Hematopoietic multipotent progenitor cell treated with erythropoietin and hydrocortisone succinate and interleukin-3 and kit ligand, for 6 days (in vitro differentiated cells): ENCODE measurements at places on chromosomes 7 and 10.

- DNase-seq, result no peak
Observed at GRCh38 chr7:2104716-2105115, 128.0 kb downstream of the MAD1L1 start.

DNA sequence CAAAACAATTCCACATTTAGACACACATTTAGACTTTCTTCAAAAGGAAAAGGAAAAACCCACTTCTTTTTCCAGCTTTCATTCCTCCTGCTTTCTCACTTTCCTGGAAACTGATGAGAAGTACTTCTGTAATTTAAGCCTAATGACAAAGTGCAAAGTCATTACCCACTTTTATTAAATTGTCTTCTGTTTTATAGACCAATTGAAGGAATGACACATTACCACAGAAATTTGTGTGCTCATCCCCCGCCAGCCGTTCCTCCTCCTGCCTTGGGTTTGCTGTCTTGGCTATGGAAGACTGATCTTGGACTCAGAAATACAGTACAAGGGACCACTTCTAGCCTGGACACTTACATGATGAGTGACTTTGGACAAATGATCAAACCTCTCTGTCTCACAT, 717.8 kb downstream of the SORCS3 start:
- no peak for DNase-seq

GRCh38 chr7:74373536-74373935, 80.2 kb upstream of the GTF2IRD1 start:
- no peak for DNase-seq

GRCh38 chr10:126459878-126460481, 71.7 kb upstream of the ADAM12 start:
- no peak for DNase-seq

DNA sequence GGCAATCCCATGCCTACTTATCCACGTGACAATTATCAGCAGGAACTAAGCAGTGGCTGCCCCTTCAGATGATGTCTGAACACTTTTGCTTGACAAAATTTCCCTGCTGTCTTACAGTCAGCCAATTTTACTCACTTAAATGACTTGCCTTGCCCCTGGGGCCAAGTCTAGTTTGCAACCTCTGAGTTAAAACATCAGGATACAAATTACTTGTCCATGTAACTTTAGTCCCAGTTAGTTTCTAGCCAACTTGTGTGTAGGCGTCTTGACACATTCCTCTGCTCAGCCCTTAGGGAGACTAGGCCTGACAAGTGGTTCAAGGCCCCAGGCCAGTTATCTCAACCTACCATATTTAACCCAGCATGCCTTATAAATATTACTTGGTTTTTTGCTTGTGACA, 11.6 kb upstream of the TYSND1 start:
- no peak for DNase-seq

- peak; percentile 66 for DNase-seq
Observed at GRCh38 chr10:58322072-58322834, 12.6 kb upstream of the UBE2D1 start.

GRCh38 chr7:27303026-27303425, 60.4 kb downstream of the EVX1 start:
- no peak for DNase-seq

DNA sequence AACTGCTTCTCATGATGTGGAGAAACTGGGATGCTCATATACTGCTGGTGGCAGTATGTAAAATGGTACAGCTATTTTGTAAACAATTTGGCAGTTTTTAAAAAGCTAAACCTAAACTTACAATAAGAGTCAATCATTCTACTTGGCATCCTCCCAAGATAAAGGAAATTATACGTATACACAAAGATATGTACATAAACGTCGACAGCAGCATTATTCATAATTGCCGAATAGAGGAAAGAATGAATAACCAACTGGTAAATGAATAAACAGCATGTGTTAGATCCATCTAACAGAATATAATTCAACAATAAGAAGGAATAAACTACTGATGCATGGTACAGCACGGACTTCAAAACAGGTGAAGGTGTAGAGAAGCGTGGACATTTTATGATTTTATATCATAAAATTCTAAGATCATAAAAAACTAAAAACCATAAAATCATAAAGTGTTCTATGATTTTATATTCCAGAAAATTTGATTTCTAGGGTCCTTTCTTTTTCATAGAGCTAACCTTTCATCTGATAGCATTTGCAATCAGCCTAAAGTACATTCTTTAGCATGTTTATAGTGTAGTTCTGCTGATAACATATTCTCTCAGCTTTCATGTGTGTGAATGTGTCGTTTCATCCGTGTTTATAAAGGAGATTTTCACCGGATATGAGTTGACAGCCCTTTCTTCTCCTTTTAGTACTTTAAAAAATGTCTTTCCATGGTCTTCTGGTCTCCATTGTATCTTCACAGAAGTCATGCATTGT, 261.5 kb downstream of the DIP2C start:
- DNase-seq, result no peak

GRCh38 chr10:44963772-44964633, 4.4 kb downstream of the RASSF4 start:
- no peak for DNase-seq

- DNase-seq, result no peak
Observed at GRCh38 chr7:155922067-155922816, 110.0 kb upstream of the SHH start.

GRCh38 chr7:26409661-26410547, 118.2 kb downstream of the SNX10 start:
- DNase-seq, result no peak

GRCh38 chr7:25988640-25989039, 163.4 kb upstream of the NFE2L3 start:
- DNase-seq, result no peak

- no peak for DNase-seq
Observed at GRCh38 chr10:94571081-94571480, 25.5 kb downstream of the HELLS start.

- DNase-seq, result peak; percentile 96
Observed at GRCh38 chr7:37920305-37920848, at the start of gene EPDR1. TSS of gene EPDR1 (plus strand) at chr7:37920640. CDS start at chr7:37920940, 300 bp downstream.

DNA sequence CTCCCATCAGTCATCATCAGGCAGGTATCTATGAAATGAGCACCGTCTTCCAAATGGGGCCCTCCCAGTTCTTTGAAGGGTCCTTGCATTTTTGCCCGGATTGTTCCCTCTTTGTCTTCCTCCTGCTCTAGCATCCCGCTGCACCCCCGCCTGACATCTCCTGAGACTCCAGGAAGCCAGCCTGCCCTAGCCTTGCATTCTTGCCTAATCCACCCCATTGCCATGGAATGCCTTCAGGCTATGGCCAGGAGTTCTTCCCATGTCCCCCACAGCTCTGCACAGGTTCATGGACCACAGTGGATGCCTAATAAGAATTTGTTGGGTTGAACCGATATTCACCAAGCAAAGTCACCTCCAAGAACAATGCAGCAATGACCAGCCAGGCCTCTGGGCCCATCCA, 62.1 kb downstream of the ZMIZ1 start:
- no peak for DNase-seq

- DNase-seq, result no peak
Observed at GRCh38 chr10:77196614-77197013, 441.0 kb downstream of the KCNMA1 start.

DNA sequence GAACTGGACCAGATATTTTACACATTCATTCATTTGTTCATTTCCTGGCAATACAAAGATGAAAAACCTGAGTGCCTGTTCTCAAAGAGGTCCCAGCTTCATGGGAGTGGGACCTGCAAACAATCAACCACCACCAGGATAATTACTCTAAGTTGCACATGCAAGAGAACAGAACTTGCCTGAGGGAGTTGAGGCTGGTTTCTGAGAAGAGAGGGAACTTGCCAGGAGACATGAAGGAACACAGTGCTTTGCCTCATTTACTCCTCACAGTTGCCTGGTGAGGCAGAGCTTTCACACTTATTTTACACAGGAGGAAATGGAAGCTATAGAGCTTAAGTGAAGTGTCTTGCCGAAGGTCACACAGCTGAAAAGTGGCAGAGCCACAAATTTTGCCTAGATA, 170.1 kb downstream of the SORCS3 start:
- DNase-seq, result no peak

DNA sequence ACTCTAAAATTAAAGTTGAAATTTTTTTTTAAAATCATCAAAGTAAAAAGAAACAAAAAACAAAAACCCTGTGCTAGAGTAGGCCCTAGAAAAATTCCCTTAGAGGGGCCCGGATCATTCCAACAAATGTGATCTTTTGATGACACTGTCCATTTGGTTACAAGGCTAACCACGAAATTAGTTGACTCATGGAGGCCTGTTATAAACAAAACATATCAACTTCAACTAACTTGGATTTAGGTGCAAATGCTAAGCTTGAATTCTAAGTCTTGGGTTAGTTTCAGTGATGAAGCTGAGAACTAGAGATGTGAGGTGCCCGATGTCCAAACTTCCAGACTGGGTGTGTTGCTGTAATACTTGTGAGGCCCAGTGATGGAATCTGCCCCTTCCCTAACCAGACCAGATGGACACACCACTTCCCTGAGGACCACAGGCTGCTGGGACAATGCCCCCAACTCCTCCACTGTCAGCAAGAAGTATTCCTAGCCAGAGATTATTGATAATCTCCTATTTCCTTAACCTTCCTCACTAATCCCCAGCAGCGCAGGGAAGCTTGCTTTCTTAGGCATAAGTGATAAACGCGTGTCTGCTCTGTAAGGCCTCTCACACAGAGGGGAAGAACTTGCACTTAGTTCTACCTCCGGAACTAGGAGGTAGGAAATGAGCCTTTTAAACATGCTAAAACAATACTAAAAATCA, 108.7 kb downstream of the RAPGEF5 start:
- no peak for DNase-seq

- DNase-seq, result no peak
Observed at GRCh38 chr7:150740053-150740452, 2.8 kb downstream of the GIMAP5 start.

- peak; percentile 91 for DNase-seq
Observed at GRCh38 chr7:37198906-37199485, 249.7 kb downstream of the ELMO1 start.

DNA sequence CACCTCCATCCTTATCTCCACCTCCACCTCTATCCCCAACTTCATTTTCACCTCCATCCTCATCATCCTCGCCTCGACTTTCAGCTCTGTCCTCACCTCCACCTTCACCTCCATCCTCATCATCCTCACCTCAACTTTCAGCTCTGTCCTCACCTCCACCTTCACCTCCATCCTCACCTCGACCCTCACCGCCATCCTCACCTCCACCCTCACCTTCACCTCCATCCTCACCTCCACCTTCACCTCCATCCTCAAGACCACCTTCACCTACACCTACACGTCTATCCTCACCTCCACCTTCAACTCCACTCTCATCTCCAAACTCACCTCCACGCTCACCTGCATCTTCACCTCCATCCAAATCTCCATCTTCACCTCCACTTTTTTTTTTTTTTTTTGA, 12.0 kb upstream of the RABGEF1 start:
- no peak for DNase-seq

DNA sequence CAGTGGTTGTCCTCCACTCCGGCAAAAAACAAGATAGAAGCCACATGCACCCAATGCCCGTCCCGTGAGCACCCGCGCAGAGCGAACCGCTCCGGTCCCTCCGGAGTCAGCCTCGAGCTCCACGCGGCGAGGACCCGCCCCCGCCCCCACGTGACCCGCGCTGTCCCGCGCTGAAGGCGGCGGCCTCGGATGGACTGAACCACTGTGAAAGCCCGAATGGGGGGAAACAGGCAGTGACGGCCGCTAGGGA, 766 bp upstream of the EIF3B start:
- DNase-seq, result peak; percentile 93

DNA sequence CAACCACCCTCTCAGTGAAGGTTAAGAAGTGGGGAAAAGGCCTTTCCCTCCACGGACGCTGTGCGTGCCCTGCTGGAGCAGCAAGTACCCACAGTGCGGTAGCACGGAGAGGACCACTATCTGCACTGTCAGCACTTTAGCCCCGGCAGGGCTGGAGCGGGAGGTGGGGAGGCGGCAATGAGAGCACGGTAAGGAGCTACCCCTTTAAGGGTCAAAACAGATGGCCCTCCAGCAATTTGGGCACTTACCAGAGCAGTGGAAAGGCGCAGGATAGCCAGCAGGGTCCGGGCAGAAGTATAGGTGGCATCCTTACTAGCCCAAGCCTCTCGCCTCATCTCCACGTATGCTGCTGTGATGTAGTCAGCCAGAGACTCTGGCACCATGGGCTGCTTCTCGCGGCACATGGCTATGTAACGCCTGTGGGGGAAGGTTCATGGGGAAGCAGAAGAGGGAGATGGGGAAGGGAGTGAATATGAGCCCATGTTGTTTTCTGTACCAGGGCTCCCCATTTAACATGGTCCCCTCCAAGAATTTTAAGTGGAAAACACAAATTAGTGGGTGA, 5.2 kb downstream of the COPS6 start:
- no peak for DNase-seq

DNA sequence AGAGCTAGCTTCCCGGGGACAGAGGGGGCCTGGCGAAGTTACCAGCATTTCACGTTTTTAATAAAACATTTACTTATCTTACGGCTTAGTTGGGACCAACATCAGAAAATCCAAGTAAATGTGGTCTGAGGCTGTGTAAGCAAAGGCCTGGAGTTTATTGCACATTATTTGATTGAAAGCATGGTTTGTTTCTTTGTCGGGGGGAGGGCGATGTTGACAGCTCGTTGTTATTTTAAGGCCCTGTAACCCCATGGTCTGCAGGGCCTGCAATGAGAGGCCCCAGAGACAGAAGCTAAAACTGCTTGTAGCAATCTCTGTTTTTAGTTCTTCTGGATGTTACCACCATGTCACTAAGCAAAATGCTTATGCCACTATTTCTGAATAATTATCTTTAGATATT, 88.9 kb downstream of the MYOF start:
- DNase-seq, result no peak

GRCh38 chr7:51658684-51659083, 342.1 kb upstream of the COBL start:
- no peak for DNase-seq

DNA sequence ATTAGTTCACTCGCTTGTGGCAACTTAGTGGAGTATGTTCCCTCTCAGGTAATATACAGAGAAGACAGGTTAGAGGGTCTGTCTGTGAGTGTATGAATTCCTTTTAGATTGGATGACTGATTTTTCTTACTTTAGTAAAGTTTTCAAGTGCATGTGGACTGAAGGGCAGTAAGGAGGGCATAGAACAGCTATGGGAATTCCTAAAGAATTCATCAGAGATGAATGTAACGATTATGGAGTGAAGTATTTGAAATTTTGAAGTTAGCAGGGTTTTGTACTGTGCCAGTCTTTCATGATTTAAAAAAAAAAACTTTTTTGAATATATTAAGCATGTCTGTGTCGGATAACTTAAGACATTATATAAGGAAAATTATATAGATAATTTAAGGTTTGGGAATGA, 15.5 kb downstream of the MAPK8 start:
- DNase-seq, result no peak

GRCh38 chr7:21656081-21656480, 113.2 kb downstream of the DNAH11 start:
- no peak for DNase-seq

- DNase-seq, result no peak
Observed at GRCh38 chr10:114388275-114388674, 16.0 kb downstream of the AFAP1L2 start.

GRCh38 chr10:68269562-68270290, 37.8 kb upstream of the ATOH7 start:
- DNase-seq, result no peak

GRCh38 chr10:118153287-118153686, 106.5 kb upstream of the RAB11FIP2 start:
- no peak for DNase-seq

- no peak for DNase-seq
Observed at GRCh38 chr10:5603848-5604170, 62.6 kb downstream of the ASB13 start.
